ENCODE measurements at places on chromosomes 11 and 22.

DNA sequence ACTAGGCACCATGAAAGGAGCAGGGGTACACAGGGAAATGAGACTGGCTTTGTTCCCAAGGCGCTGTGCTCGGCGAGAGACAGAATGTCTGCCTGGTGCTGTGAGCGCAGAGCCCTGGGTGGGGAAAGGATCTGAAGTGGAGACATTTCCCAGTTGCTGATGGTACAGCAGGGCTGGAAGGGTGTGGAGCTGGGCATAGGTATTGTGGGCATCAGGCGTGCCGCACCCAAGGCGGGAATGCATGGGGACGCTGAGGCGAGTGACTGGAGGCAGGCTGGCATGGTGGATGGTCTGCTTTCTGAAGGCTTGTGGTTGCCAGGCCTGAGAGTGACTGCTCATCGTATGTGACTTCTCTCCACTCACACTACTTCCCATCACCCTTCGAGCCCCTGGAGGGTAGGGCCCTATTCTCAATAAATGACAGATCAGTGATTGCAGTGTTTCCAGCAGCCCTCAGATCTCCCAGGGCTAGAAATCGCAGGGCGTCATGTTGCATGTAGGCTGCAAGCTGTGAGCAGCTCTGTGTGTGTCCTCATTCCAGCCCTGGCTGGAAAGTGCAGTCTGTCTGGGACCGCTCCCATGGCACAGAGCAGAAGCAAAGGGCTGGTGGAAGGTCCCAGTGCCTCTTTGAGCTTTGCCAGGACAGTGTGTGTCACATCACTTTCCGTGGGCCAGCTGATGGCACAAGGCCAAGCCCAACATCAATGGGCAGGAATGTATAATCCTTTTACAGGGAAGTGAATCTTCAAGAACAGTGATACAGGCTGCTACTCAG lies 67.7 kb downstream of the TBC1D22A start:
- DNase-seq, result no peak

- no peak for DNase-seq
Observed at GRCh38 chr22:50104141-50104544, 14.3 kb downstream of the MOV10L1 start.

GRCh38 chr11:111966678-111967077 lies 29.5 kb downstream of the DIXDC1 start:
- DNase-seq, result no peak

GRCh38 chr22:17283423-17283822 lies 64.2 kb upstream of the ADA2 start:
- DNase-seq, result no peak

DNA sequence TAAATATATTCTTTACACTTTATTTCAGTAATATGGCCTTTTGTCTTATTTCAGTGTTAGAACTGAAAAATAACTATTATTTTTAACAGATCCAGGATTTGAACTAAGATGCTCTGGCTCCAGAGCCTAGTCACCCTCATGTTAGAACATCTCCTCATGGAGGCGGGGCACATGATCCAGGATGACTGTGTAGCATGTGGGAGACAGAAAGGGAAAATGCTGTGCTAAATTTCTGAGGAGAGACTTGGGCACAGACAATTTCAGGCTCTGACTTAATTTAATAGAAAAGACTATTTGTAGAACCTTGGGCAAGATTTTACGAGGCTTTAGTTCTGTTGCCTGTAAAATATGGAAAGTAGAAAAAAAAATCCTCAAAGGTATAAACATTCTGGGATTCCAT lies 24.1 kb downstream of the CTSC start:
- no peak for DNase-seq

GRCh38 chr22:32764330-32765131 lies 37.0 kb upstream of the TIMP3 start:
- DNase-seq, result no peak

- no peak for DNase-seq
Observed at GRCh38 chr11:71183878-71184277, 68.5 kb downstream of the SHANK2 start.

GRCh38 chr22:40237788-40238424 lies 60.2 kb downstream of the TNRC6B start:
- no peak for DNase-seq

DNA sequence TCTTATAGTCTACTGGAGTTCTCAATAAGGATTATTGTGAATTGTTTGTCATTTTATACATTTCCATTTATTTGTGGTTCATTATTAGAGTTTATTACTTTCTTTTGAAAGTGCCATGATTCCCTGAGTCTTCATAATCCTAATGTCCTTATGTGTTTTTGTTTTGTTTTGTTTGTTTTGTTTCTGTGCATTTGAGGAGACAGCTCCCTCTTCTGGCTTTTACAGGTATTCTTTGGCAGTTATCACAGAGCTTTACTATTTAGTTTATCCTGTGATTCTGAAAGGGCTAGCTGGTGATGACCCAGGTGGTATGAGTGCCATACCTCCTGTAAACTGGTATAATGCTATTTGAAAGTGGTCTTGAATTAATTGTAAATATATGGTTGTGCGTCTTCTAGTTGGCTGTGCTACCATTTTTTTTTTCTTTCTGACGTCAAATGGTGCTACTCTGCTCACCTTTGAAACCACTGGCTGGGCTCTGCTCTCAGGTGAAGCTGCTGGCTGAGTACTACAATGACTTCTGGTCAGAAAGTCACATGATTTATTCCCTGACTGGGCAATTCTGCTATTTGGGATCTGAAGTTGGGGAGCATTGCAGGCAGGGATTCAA lies 751.2 kb downstream of the JRKL start:
- DNase-seq, result no peak

DNA sequence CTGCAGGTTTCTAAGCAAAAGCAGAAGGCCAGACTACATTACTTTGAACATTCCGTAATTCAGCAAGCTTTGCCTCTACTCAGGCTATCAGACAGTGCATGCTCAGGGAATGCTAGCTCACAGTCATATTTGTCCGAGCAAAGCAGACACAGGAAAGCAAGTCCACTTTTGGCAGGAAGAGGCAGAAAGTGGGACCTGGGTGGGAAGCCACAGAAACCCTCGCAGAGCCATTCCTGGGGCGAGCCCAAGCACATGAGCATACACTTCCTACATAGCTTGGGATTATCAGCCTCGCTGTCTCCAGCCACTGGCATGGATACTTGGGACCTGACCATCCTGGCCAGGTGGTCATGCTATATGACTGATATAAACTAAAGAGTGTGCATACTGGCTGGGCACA lies 113.3 kb downstream of the TRIM29 start:
- DNase-seq, result no peak

- DNase-seq, result no peak
Observed at GRCh38 chr11:67632175-67632981, 2.6 kb upstream of the NUDT8 start.

DNA sequence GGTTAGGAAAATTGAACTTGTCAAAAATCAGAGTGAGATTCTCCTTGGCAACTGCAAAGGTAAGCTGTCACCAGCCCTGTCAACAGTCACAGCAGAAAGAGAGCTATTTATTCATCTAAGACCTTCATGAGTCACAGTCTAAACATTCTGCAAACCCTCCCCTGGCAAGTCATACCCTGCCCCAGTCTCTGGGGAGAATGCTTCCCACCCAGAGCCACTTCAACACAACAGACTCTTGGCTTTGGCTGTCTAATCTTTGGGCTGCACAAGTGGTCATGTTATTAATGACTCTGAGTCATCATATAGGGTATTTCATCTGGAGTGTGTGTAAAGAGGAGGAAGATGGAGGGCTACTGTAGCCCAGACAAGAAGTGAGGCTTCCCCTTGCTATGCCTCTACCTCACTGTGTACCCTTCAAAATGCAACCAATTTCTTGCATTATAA lies 153.4 kb downstream of the CCDC34 start:
- DNase-seq, result no peak

- DNase-seq, result no peak
Observed at GRCh38 chr22:48605856-48606481, 1221.7 kb downstream of the BRD1 start.

Data from stimulated activated CD4-positive, alpha-beta T cell treated with anti-CD3 and anti-CD28 coated beads, TNF-alpha, amount 100 ng/mL, for 1 hour (primary cell).